ENCODE measurements at places on chromosomes 2 and 18.

GRCh38 chr18:24265502-24266064 lies 126.7 kb downstream of the CABYR start:
- DNase-seq, result no peak

DNA sequence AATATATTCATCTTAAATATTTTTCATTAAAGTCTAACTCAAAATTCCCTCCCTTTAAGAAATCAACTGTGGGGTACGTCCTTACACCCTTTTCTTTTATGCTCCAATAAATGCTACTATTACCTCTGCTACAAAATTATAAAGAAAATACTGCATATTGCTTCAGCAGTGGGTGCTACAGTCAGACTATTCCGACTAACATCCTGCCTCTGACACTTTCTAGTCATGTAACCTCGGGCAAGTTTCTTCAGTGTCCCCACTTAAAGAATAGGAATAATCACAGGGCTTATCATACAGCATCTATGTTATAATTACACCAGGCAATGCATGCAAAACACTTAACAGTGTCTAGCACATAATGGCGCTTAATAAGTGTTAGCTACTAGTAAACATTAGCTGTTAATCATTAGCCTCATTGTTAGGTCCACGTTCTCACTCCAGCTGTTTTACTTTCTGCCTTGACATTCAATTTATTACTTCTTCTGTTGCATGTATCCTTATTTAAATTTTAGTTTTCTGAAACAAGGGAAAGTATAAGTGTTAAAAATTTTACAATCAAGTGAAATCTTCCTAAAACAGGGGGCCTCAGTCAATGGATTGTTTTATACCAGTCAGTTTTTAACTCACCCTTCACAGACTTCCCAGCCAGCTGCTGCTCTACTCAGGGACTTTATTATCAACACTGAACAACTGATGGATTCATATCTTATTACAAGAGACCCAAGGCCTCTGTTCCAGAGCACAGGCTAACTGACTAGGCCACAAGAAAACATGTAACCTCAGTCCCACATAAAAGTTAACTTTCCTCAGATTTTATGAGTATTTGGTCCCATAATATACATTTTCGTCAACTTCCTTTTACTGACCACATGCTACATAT lies 54.0 kb downstream of the CLASP1 start:
- peak; percentile 62 for DNase-seq

DNA sequence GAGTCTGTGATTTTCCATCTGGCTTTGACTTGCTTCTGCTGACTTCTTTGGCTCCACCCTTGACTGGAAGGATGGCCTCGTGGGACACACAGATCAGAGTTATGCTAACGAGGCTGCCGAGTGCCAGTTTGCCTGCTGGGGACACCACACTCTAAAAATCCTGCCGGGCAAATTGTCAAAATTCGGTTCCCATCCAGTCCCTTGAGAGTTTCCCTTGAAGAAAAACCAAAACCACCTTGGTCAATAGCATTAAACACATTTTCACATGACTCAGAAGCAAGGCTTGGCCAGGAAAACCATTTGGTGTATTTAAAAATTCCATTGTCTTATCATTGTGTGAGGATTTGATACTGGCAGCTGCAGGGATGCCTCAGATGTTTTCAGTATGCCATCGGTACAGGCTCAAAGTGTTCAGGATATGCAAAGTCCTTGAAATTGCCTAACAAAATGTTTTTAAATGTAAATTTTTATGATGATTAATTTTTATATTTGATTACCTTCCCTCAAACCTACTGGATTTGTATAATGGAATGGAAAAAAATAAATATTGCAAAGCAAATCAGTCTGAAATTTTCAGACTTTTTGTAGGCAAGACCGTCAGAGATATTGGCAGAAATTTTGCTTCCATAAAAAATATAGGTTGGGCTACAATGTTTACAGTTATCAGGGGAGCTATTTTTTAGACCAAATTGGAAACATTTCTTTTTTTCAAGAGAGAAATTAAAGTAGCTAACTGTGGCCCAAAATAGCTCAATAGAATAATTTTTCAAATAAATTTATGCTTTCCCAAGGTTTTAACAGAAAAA lies 41.6 kb downstream of the KCNE4 start:
- DNase-seq, result no peak

- no peak for DNase-seq
Measured at GRCh38 chr18:79694895-79695213, 15.3 kb downstream of the CTDP1 start.

DNA sequence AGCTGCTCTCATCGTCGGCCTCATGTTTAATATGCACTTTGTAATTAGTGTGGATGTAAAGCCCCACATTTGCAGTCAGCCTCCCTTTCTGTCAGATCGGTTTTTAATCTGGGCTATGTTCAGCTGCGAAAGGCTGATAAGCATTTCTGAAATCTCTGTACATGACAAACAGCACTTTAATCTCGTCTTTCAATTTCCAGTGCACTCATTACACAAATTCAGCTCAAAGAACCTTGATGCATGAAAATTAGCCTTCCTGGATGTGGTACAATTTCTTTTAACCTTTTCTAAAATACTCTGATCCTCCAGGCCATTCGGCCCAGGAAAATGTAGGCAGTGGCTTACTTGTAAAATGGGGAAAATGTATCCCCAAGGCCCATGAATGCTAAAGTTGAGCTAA lies 265.1 kb downstream of the RND3 start:
- DNase-seq, result no peak

DNA sequence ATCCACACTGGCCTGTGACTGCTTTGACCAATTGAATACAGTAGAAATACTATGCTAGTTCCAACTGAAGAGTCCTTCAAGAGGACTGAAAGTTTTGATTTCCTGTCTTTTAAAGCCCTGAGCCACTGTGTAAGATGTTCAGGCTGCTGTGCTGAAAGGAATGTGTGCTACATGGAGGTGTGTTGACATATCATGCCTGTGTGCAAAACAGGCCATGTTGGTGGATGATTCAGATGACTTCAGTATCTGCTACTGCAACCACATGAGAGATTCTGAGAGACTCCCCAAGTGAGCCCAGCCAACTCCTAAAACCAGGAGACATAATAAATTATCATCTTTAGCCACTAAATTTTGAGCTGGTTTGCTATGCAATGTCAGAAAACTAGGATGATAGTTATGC lies 662.9 kb downstream of the ZEB2 start:
- DNase-seq, result no peak

DNA sequence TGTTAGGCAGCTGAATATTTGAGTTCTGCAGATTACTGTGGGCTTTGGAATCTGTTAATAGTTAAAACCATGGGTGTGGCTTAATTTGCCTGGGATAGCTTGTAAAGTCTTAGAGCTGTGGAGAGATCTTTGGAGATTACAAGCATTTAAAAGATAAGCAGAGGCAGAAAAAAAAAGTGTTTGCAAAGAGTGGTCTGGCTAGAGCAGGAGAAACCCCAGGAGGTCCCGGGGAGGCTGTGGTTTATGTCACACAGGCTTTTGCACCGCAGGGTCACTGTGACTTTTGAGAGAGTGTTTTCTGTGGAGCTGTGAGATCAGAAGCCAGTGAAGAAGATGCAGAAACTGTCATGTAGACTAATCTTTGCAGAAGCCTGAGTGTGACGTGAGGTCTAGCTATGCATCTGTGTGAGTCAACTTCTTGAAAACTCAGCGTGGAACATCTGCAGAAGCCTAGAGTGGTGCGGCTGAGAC lies 49.0 kb downstream of the SETBP1 start:
- DNase-seq, result no peak

DNA sequence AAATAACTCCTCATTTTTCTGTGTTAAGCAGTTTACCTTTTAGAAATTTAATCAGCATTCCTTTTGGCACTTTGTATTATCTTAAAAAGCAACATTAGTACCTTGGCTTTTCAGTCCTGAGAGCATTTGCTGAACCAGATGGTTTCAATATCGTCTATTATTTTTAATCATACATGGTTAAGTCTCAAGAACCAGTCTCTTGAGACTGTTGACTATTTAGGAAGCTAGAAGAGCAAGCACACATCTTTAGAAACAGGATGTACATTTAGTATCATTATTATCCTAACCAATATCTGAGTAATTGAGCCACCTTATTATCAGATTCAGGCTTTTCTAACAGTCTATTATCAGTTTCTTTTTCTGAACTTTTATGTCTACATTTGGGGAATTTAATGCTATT lies 28.2 kb upstream of the ZEB2 start:
- DNase-seq, result no peak

DNA sequence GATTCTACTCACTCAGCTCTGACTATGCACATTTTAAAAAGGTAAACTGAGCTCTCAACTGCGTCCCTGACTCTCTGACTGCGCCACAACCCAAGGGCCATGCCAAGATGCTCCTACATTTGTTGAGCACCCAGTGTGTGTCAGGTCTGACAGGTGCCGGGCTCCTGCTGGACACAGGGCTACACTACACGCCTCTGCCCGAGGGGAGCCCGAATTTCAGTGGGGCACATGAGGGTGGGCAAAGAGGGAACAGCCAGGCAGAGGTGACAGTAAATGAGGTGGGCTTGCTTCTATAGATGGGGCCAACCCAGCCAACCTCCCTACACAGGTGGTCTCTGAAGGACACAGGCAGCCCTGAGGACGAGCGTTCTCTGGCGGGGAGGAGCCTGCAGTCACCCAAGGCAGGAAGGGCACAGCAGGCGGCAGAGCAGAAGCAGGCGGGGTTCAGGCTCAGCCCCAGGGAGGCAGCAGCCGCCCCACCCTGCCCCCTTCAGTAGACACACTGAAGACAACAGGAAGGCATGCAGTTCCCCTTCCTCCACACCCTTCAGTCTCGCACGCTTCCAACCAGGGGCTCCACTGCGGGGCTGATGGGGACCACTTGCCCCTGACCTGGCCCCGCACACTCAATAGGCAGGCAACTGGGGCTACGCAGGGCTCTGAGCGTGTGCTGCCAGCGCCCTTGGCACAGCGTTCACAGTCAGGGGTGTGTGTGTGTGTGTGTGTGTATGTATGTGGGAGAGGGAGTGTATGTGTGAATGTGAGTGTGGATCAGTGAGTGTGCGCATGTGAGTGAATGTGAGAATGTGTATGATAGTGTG lies 98.4 kb downstream of the UXS1 start:
- no peak for DNase-seq

- DNase-seq, result no peak
Measured at GRCh38 chr18:59142274-59142673, 2.6 kb downstream of the SEC11C start.

GRCh38 chr18:63975628-63976027 lies 5.7 kb downstream of the SERPINB8 start:
- DNase-seq, result no peak

DNA sequence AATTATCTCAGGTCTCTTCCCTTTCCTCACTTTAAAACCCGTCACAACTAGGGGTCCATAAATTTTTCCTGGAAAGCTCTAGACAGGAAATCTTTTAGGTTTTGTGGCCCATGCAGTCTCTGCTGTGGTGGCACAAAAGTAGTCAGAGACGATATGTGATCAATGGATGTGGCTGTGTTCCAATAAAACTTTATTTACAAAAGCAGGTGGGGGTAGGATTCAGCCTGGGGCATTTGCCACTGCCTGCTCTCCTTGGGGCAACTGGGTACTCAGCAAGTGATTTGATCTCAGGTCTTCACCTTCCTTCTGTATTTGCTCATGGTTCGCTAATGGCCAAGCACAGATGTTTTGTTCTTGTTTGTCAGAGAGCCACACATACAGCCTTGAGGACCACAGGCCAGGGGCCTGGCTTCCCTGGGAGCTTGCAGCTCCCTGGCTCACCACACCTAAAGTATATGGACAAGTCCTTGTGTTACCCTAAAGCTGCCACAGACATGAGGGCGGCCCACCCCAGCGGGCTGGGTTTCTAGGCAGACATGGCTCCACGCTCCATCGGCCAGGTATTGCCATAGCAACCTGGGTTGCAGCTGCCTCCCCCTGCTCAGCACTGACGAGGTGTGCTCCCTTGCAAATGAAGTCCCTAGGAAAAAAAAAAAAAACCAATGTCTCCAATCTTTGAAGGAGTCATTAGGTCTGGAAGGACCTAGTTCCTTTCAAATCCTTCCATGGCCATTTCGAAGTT lies 89.7 kb upstream of the YWHAQ start:
- no peak for DNase-seq

GRCh38 chr2:191675807-191676721 lies 1.9 kb upstream of the NABP1 start:
- DNase-seq, result peak; percentile 49

DNA sequence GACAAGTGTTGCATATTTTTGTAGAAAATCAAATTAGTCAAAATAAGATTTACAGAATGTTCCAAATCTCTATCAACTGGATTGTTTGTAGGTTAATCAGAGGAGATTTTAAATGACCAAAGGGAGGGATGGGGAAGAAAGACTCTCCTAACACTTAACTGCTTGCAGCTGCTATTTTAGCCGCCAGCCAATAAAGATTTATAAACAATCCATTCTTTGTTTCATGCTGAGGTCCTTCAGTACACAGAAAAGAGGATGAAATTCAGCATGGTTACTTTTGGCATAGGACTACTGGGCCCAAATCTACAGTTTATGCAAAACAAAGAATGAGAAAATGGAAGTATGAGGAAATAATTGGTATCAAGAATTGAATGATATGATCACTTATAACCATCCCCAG lies 86.4 kb upstream of the FN1 start:
- DNase-seq, result no peak

GRCh38 chr18:79411614-79412526 lies 16.1 kb downstream of the NFATC1 start:
- no peak for DNase-seq

DNA sequence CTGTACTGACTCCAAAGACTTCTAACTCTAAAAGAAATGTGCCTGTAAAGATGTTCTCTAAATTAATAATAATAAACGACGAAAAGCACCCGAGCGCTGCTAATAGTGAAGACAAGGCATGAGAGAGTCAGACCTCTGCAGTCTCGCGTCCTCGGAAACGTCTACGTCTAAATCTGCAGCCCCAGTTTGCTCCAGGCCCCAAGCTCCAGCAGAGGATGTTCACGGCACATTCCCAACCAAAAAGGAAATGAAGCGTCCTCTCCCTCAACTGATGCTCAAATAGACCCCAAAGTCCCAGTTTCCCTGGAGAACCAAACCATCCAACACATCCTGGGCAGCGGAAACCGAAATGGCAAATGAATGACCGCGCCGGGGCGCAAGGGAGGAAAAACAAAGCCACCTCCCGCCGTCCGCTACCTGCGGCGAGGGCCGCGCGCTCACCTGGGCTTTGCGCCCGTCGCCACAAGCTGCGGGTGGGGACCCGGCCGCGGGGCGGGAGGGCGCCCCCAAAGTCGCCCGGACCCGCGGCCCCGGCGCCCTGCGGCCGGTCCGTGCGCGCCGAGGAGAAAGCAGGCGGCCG lies 47.1 kb upstream of the CCDC150 start:
- DNase-seq, result no peak

- DNase-seq, result no peak
Measured at GRCh38 chr2:26598336-26598995, 42.7 kb downstream of the CIB4 start.

Data from erythroblast (primary cell).